Stimulated activated CD4-positive, alpha-beta T cell treated with anti-CD3 and anti-CD28 coated beads, Interleukin-15, amount 100 ng/mL, for 1 hour (primary cell): ENCODE measurements at places on chromosomes 1 and 21.

DNA sequence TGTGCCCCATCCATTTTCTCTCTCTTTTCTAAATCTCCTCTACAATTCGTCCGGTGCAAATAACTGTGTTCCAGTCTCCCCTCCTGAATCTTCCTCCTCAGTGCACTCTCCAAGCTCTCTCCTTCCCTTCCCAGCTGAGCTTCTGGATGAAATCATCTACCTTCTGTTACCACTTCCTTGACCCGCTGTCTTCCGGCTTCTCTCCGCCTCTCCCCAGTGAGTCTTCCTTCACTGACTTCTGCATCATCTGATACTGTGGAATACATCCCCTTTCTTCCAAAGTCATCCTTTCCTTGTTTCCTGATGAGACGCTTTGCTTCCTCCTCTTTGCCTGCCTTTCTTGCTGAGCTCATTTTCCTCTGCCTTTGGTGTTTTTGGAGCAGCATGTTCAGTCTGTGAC is 96.9 kb downstream of the MAB21L3 start:
- no peak for DNase-seq

DNA sequence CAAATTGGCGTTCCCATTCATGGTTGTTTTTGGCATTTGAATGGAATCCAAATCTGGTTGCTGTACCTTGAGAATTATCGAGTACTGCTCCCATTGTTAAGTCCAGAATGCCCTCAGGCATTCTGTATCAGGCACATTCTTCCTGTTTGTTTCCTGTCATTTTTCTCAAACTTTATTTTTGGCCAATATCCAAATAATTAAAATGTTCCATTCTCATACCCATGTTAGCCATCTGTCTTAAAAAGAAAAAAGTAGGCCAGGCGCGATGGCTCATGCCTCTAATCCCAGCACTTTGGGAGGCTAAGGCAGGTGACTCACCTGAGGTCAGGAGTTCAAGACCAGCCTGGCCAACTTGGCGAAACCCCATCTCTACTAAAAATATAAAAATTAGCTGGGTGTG is 29.3 kb upstream of the SHISA4 start:
- DNase-seq: no peak

- no peak for DNase-seq
Observed at GRCh38 chr1:236287757-236288619, 6.2 kb upstream of the ERO1B start.

- no peak for DNase-seq
Observed at GRCh38 chr1:185159966-185160365, 3.0 kb downstream of the SWT1 start.

DNA sequence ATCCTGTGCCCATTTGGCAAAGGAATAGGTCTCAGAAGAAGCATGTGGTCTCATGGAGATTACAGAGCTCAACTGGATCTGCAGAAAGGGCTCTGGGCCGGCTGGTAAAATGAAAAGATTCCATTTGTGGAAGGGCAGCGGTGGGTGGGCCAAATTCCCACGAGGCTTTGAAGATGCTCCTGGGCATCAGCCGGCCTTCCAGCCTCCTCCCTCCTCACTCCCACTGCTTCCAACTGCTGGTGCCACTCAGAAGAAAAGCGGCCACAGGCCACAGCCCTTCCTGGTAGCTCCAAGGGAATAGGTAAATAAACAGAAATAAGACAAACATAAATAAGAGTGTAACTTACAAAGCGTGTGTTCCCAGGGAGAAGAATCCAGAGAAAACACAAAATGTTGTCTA is 136.3 kb upstream of the SLC44A3 start:
- DNase-seq: no peak

DNA sequence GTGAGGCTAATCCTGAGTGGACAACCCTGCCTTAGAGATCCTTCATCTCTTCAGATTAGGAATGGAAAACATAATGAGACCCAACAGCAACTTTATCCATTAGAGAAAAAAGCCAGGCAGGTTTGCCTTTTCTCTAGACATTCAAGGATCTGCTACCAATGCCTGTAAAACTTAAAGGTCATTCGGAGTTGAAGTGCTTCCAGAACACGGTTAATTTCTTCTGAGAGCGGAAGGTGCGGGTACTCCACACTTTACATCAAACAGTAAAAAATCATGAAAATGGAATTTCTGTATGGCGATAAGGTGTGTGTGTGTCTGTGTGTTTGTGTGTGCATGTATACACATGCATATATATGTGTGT is 65.2 kb upstream of the PRKACB start:
- no peak for DNase-seq

DNA sequence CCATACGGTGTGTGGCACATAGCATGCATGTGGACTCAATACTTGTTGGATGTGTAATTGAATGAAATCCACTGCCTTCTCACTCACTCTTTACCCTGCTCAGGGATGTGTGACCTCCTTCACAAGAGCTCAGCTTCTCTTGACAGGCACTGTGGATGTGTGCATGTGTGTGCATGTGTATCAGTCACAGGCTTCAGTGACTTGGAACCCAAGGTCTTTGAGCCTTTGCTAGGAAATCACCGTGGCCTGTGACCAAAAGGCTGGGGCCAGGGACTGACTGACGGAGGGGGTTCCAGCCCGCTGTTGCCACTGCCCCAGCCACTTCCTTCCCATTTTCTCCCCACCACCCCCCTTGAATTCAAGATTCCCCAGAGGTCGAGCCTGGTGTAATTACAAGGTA is 144.4 kb upstream of the POU3F1 start:
- DNase-seq: no peak

- DNase-seq: no peak
Observed at GRCh38 chr1:172630868-172631267, 28.0 kb upstream of the FASLG start.

DNA sequence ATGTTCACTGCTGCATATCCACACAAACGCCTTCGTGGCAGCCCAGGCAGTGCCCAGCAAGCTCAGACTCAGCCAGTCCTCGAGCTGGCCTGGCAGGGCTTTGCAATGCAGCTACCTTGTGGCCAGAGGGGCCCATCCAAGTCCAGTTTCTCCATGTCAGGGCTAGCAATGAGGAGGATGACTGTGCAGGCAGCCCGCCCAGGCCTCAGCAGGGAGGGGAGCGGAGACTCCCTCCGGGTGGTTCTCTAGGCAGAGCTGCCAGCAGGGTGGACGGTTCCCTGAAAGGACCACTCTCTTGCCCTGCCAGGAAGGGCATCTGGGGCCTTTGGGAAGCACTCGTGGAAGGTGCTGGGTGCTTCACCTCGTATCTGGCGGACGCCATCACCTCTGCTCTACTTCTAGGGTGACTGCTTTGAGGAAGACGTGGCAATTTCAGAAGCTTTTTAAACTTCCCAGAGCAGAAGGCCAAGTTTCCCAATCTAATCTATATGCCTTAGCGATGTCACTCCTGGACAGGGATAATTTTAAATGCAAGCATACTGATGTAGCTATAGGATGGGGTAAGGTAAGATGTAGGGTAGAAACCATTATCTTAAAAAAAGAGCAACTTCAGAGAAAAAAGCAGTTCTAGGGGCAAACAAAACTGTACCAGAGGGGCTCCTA is 56.2 kb downstream of the RUNX1 start:
- DNase-seq: no peak
